Stimulated activated CD8-positive, alpha-beta memory T cell treated with anti-CD3 and anti-CD28 coated beads, Interleukin-7, amount 100 ng/mL, for 1 hour (primary cell): ENCODE measurements at places on chromosomes 1 and 21.

- no peak for DNase-seq
Measured at GRCh38 chr21:37877888-37878684, 38.2 kb downstream of the KCNJ6 start.

DNA sequence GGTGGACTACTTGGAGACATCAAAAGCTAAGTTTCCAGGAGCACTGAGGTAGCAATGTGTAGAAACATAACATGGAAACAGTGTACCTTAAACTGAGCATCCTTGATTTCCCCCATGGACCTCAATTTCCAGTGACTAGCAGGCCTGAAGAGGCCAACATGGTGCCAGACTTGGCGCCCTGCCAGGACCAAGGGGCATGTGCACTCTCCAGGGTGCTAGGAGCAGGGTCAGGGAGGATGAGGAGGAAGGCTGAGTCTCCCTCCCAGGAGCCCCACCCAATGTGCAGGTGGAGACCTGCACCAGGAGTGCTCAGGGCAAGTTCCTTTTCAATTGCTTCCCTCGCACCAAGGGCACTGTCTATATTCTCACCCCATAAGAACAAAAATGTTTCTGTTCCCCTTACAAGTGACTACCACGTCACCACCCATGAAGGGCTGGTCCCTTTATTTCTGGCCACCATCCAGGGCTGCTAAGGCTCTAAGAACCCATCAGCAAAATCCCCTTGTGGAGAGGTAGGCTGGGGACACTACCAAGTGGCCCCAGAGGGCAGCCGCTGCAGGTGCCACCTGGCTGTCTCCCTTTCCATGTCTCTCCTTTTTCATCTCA is 39.2 kb downstream of the MX1 start:
- DNase-seq: no peak

DNA sequence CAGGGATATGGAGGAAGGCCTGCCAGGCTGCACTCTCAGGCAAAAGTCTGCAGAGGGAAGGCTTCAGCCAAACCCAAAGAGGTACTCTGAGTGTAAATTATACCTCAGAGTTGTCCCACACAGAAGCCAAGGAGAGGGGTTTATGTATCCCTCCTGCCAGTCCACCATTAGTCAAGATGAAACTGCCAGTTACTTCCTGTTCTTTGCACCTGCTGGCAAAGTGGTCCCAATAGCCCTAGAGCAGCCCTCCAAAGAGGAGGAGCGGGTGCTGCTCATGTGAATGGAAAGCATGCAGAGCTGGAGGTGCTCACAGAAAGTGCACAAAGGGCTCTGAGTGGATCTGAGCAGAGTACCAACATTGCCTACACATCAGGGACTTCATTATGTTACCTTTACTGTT is 37.1 kb upstream of the MCOLN3 start:
- DNase-seq: no peak

GRCh38 chr21:42358937-42359336 is 7.4 kb downstream of the TFF1 start:
- DNase-seq: no peak

- no peak for DNase-seq
Measured at GRCh38 chr1:85976516-85977205, 179.9 kb downstream of the COL24A1 start.

- DNase-seq: no peak
Measured at GRCh38 chr1:38527373-38527966, 332.1 kb downstream of the RRAGC start.

DNA sequence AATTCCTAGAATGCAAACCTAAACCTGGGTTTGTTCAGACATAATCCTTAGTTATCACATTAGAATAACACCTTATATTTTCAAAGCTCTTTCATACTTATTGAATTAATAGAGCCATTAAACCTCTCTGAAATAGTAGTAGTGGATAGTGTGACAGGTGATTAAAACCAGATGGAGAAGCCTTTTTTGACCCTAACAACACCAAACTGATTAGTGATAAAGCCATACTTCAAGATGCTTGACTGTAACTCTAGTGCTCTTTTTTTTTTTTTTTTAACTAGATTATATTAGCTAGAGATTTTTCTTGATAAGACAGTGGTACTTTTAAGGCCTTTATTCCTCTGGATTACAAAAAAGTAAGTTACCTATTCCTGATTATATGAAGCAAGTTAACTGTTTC is 190.1 kb downstream of the ST6GALNAC3 start:
- no peak for DNase-seq

DNA sequence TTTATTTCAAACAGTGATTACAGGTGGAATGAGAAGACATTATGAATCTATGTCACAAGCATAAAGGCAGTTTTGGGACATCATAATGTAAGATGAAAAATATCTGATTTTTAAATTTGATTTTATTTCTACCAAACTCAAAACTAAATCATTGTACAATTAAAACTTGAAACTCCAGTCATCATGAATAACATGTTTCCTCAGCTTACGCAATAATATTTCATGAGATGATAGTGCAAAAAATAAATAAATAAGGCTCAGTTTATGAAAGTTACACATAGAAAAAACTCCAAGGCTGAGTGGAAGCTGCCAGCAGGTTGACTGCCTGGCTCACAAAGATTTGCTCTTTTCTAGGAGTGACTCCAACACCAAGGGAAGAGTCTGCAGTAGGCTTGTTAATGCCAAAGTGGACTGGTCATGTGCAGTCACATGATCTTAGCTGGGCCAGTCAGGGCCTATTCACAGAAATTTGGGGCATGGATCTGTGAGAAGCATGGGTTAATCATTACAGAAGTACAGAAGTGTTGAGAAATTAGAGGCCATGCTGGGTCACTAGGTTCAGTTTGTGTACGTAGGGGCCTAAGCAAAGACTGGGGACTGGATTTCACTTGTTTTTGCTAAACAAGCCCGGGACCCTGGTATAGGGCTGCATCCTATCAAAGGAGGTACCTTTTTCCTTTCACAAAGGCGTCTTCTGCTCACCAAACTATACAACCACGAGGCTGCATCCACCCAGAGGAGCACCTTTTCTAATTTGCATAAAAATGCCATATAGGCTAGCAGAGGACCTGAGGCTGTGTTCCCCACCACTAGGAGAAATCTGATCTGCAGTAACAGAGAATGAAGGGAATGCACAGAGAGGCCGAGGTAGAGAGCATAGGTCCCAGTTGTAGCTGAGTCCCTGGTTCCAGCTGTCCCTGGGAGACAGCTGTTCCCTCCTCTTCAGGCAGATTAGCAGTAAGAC is 4.9 kb upstream of the ABCA4 start:
- DNase-seq: no peak

DNA sequence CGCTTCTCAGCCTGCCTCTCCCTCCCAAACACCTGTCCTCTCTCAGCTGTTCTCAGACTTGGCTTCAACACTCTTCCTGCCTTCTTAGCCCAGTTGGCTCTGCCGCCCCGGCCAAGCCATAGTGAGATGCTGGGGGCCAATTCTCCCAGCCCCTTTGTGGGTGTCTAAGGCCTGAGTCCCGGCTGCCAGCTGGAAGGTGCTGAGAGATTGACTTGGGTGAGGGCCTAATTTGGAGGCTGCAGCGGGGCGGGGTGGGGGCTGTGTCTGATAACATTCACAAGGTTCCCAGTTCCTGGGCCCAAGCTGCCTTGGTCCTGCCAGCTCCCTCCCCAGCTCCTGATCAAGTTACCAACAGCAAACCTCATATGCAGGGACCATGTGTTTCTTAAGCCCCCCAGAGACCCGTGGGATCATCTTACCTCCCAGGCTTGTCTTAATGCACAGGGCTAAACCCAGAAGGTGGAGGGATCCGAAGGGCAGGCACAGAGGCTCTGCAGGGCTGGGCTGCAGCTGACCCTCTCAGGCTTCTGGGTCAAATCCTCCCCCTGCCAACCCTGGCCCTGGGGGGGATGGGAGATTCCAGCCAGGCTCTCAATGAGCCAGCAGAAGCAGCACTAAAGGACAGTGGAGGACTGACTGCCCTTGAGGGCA is 9.8 kb downstream of the INKA2 start:
- no peak for DNase-seq

DNA sequence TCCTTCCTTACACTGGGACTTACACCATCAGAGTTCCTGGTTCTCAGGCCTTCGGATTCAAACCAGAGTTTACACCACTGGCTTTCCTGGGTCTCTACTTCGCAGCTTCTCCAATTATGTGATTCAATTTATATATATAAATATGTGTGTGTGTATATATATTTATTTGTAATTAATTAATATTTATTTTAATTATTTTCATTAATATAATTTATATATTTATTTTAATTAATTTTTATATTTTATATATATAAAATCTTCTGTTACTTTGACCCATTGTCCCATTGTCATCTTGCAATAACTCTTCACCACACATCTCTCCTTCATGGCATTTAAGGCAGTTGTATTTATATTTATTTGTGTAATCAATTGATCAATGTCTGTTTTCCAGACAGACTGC is 28.4 kb upstream of the ST6GALNAC3 start:
- DNase-seq: no peak

DNA sequence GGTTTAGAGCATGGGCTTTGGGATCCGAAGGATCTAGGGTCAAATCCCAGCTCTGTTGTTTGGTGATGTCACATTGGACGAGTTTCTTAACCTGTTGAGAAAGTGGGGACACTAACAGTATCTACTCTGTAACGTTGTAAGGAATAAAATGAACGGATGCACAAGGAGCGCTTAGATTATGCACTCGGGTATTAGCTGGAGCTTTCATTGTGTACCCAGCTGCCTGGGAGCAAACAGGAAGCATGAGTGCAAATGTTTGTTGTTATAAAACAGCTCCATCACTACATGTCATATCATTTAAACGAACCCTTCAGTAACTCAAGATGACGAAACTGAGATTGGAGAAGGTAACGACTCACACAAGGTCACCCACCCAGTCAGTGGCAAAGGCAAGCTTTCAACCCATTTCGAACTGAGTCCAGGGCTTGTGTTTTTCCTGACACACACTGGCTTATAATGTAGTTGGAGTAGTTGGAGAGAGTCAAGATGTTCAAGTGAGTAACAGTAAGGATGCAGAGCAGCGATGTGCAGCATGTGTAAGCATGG is 16.2 kb upstream of the SLC6A17 start:
- DNase-seq: no peak

DNA sequence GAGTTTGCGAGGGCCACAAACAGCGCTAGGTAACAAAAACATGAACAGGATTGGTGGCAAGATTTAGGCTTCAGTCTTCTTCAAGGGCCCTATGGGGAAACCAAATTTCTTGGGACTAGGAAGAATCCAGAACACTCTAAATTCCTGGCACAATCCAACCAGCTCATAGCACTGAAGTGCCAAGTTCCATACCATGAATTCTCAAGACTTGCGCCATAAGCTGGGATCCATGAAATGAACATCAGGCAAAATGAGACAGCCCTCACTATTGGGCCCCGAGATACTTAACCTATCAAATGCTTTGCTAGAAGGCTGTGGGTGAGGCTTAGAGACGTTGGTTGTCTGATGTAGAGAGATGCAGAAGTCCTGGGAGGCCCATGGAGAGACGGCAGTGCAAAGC is 322.1 kb downstream of the PAPPA2 start:
- no peak for DNase-seq

DNA sequence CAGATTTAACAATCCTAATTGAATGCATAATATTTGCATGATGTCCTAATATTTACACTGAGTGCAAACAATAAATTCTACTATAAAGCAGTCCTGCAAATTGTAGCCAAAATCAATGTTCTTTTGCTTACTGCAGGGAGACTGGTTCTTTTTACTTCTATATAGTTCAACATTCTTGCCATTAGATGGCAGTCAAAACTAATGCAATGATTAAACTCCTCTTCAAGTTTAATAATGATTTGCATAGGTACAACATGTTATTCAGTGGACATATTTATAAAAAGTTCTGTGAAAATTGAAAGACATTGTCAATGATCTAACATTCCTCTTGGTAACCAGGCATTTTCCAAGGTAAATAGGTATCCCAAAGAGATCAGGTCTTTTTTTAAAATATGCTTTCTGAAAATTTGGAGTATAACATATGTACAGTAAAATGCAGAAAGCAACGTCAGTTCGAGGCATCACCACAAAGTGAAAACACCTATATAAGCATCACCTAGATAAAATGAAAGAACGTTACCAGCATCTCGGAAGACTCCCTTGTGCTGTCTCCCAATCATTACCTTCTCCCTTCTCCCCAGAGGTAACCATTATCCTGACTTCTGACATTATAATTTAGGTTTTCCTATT is 9.8 kb upstream of the FNBP1L start:
- no peak for DNase-seq

GRCh38 chr1:54502342-54502741 is 45.7 kb upstream of the ACOT11 start:
- no peak for DNase-seq

- DNase-seq: no peak
Measured at GRCh38 chr1:156012051-156012817, 8.5 kb downstream of the SSR2 start.

DNA sequence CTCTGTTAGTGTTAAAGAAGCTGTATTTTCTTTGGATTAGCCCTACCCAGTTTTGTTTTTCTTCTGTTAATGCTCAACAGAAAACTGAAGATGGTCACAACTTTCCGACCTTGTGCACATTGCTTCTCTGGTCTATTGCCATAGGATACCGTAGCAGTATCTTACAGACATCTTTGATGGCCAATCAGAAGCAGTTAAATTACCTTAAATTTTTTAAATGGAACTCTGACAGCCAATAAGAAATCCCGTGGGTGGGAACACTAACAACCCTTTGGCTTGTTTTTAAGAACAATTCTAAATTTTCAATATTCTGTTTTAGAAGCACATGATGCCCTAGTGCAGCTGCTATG is 17.2 kb downstream of the NFYC start:
- DNase-seq: no peak

- no peak for DNase-seq
Measured at GRCh38 chr1:19987719-19988118, 8.3 kb upstream of the PLA2G2A start.

DNA sequence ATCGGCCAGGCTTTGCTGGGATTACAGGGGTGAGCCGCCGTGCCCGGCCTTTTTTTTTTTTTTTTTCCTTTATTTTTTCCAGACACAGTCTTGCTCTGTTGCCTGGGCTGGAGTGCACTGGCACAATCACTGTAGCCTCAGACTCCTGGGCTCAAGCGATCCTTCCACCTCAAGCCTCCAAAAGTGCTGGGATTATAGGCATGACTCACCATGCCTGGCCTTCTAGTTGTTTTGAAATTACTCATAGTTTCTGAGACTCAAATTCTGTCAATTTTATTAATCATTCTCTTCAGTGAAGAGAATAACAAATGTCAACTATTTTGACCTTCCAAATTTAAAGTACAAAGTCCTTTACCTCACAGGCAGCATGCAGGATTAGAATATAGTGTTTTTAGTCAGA is 374.5 kb downstream of the PLA2G4A start:
- DNase-seq: no peak
